CD4-positive, alpha-beta T cell treated with Interleukin-4 for 1 hour (primary cell): ENCODE measurements at places on chromosomes 7 and 10.
A peak's percentile ranks its signal among the peaks of the same experiment; 100 is the strongest.

DNA sequence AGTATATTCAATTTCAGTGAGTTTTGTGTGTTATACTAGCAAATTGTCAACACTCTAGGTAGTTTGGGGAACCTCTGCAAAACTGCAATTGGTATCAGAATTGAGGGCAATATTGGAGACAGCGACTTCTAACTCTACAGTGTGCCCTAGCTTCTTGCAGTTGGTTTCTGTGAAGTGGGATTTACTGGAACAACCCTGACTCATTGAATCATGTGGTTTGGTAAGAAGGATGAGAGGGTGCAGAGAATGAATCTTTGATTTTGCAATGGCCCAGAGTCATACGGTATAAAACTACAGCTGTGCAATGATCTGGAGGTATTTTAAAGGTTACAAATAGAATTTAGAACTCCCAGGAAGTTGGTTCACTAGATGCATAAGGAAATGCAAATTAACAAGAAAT is 129.1 kb upstream of the PPP1R3A start:
- DNase-seq, result no peak

- DNase-seq, result no peak
Measured at GRCh38 chr7:31788445-31788844, 101.4 kb downstream of the PPP1R17 start.

- DNase-seq, result no peak
Measured at GRCh38 chr10:90462749-90463470, 394.9 kb downstream of the HTR7 start.

DNA sequence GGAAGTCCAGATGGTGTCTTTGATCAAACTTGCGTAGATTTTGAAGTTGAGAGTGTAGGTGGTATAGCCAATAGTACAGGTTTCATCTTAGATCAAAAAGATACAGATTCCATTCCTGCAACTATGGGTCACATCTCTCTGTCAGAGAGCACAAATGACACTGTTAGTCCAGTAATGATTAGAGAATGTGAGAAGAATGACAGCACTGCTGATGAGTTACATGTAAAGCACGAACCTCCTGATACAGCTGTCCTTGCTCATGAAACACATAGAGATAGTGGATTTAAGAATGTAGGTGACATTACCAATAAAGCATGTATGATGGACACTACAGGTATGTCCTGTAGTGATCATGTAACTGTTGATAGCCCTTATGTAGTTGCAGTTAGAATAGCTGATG is 59.1 kb downstream of the LOXL4 start:
- DNase-seq, result no peak

- no peak for DNase-seq
Measured at GRCh38 chr7:234051-234707, 41.8 kb downstream of the FAM20C start.

GRCh38 chr10:79140085-79140793 is 71.5 kb downstream of the ZMIZ1 start:
- DNase-seq, result no peak

DNA sequence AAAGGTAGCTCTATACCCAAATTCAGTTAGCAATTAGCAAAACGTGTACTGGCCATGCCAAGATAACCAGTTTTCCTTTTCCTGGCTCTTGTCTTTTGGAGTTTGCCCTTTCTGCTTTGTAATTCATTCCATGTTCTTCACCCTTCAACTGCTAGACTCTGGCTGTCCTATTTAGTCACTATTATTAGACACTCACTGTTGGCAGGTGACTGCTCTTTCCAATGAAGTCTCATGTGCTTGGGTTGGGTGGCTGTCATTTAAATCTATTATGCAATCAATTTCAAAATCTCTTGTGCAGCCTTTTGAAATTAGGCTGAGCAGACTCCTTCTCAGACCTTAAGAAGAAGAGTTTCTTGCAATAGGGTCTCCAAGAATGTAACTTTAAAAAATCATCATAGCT is 266.5 kb downstream of the GPR158 start:
- no peak for DNase-seq

DNA sequence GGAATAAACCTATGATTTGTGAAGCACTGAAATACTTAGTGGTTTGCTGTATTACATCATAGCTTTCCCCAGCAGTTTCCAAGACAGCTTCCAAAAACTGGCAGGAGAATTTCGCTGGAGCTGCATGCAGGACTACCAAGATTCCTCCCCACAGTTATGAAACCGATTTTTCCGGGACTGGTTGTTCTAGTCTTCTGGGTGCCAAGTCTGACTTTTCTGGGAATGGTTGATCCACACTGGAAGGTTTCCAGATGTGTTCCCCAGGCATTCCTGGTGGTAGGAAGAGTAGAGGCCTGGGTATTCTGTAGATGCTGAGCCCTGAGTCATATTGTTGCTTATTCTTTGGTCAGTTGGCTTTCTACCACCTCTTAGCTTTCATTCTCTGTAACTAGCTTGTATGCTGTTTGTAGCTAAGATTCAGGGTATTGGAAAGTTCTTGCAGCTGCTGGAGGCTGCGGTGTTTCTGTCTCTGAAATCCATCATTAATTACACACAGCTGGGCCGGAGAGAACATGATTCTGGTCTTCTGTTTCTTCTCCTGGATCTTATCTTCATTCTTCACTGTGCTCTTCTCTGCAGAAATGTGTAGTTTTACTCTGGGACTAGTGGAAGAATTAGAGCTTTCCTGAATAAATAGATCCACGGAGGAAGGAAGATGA is 6.3 kb downstream of the ABCC2 start:
- DNase-seq, result no peak

GRCh38 chr10:63751836-63752235 is 230.6 kb downstream of the REEP3 start:
- no peak for DNase-seq

DNA sequence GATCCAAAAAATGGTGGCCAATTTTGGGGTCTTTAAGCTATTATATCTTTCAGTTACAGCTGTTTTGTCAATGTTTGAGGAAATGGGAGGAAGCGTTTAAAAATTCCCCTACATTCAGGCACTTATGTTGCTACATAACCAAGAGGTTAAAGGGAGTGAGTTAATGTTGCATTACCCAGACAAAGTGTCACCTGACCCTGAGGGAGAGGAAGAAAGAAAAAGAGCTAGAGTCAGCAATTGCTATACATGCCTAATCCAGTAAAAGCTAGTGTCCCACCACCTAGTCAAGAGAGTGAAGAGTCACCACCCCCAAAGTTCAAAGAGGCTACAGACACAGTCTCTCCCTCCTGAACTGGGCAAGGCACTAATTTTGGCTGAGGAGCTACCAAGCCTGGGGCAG is 69.5 kb upstream of the ZNF92 start:
- DNase-seq, result no peak

DNA sequence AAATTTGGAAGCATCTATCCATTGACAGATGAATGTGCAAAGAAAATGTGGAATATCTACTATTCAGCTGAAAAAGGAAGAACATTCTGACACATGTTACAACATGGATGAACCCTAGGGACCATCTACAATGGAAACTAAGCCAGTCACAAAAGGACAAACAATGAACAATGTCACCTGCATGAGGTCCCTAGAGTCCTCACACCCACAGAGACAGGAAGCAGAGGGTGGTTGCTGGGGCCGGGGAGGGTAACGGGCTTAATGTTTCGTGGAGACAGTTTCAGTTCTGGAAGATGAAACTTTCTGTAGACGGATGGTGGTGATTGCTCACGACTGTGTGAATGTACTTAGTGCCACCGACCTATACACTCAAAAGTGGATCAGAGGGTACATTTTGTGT is 282.9 kb downstream of the ADARB2 start:
- peak; percentile 62 for DNase-seq

DNA sequence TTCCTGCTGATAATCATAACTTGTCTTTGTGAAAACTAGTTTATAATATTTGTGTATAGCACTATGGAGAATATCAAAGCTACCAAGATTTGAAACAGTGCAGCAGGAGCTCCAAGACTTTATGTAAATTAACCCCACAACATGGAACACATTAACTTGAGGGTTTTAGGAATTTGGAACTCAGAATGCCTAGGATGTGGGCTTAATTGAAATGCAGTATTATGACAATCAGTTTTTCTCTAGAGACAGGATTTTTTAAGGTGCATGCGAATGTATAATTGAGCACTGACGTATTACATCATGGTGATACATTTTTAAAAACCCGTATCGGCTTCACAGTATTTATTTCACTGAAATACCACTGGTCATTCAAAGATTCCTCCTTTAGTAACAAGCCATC is 313.1 kb upstream of the DGKB start:
- no peak for DNase-seq

- DNase-seq, result no peak
Measured at GRCh38 chr7:105224884-105225651, 163.7 kb downstream of the SRPK2 start.

- no peak for DNase-seq
Measured at GRCh38 chr7:70640266-70640833, 491.6 kb upstream of the GALNT17 start.

DNA sequence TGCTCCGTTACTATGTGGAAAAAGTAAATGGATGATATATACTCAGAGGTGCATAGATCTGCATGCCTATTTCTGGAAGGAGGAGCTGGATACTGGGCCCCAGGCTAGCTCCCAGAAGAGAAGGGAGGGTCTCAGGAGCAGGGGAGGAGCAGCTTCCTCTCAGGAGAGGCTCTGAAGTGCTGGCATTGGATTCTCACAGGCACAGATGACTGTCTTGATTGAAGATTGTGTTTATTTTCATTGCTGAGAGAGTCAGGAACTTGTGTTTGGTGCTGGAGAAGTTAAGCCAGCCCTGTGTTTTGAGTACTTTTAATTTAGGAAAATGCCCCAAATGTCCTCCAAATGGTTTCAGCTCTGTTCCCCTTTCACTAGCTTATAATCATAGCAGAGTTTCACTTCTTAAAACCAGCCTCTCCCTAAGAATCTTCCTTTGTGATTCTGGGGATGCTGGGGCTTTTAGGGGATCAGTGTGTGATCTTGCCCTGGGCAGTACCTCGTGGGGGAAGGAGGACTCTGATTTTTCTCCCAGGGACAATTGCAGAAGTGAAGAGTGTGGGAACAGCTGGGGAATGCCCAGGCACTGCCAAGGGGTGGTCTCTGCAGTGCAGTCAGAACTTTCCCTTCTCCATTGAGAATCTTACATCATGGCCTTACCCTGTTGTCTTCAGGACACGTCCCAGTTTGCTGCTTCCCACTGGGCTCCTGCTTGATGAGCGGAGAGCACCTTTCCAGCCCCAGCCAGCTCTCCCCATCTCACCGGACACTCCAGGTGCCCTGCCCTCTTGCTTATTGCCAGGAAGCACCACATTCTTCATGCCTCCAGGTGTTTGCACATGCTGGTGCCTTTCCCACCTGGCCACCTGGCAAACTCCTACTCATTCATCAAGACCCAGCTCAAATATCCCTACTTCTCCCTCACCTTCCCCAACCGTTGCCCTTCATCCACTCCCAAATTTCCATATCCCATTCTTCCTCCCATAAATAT is 102.8 kb downstream of the ARHGAP22 start:
- DNase-seq, result no peak

DNA sequence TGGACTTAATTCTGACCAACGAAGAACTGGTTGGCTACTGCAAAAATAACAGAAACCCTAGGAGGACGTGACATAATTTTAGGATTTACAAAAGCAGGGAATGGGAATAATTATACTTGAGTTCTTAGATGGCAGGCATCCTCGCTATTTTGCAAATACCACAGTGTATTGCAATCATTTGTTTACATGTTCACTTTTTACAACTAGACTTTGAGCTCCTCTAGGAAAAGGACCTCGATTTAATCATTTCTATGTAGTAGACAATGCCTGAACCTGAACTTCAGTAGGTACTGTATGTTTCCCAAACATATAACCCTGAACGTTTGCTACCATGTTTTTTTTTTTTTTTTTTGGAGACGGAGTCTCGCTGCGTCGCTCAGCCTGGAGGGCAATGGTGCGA is 137.7 kb downstream of the CNOT4 start:
- DNase-seq, result no peak

DNA sequence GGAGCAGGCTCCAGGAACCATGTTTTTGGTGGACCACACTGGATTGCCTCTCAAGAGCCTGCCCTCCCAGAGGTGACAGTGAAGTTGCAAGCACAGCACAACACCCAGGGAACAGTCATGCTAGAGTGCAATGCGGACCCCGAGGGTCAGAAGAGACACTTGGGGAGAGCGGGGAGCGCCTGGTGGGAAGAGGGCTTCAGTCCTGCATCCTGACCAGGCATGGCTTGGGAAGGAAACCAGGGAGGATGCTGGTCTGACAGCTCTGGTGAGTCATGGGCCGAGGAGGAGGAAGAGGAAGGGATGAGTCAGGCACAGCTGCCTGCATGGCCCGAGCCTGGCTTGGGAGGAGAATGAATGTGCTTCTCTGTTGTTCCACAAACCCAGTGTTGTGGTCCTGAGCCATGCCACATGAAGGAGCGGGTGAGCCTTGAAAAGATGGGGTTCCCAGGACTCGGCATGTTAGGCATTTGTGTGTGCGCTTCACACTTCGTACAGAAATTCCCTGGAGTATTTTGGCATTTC is 29.5 kb upstream of the ANKRD2 start:
- DNase-seq, result no peak

GRCh38 chr7:115676080-115676479 is 354.5 kb downstream of the TFEC start:
- no peak for DNase-seq

DNA sequence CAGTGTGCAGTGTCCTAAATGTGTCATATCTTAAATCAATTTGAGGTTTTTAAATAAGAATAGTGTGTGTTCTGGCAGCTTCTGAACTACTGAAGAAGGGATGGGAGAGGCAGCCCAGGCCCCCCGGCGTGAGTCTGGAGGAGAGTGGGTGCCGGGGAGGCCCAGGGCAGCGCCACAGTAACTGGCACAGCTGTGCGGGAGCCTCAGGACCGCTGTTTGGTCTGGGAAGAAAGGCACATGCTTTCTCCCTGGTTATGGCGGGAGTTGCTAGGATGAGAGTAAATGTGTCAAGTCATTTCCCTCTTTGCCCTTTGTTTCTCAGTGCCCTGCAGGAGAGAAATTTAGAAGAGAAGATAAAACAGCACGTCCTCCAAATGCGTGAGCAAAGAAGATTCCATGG is 31.9 kb upstream of the PWWP2B start:
- no peak for DNase-seq

DNA sequence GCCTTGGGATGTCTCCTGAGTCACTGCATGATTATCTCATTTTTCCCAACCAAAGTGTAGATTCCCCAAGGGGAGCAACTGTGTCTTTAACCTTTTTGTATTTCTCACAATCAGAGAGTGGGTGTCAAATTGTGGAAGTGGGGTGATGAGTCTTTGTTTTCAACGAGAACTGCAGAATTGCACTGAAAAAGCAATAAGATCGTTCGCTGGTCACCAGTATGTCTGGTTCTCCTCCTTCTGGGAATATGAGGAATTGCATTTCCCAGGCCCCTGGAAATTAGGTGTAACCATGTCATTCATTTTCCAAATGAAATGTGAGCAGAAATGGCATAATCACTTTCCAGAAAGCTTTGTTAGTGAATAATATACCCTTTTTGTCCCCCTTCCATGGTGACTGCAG is 326.9 kb downstream of the GPAM start:
- DNase-seq, result no peak
